ENCODE measurements at places on chromosomes 12 and 14.
A peak's percentile ranks its signal among the peaks of the same experiment; 100 is the strongest.

DNA sequence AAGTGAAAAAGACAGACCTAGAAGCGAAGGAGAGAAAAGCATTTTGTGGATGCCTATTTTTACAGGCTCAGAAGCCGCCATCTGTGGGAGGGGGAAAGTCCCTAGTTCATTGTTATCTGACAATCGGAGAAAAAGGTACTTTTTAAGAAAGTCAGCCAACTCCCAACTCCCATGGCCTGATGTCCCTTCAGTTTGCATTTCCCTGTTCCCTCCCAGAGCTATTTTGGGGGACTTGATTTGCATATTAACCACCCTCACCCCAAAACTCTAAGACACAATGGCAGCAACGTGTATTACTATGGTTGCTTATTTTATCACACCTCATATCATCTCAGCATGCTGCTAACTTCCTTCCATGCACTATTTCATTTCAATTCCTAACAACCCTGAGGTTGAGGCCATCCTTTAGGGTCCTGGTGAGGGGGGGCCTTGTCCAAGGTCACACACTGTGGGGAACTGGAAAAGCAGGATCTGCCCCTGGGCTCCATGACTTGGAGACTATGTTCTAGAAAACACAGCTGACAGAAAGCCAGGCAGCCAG is 18.7 kb downstream of the HVCN1 start:
- DNase-seq = peak; percentile 66

- no peak for DNase-seq
Measured at GRCh38 chr14:61098721-61099120, 117.7 kb downstream of the SLC38A6 start.

GRCh38 chr12:44774815-44775411 is 101.2 kb downstream of the NELL2 start:
- DNase-seq = peak; percentile 72

GRCh38 chr12:91361864-91362263 is 179.2 kb upstream of the DCN start:
- no peak for DNase-seq

DNA sequence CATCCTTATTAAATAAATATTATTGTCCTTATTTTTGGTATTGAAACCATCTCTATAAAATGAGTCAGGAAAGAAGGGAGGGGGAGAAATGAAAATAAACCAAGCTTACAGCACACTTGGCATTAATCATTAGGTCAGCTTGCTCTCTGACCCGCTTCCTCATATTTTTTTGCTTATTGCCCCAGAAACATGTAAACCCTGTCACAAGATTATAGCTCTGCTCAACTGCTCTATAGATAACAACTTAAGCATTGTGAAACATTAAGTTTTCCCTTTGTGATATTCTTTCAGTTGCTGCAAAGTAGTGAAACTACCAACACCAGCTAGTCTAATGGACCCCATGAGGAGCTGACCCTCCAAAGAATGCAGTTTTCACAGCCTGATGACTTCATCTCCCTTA is 819.5 kb downstream of the SLC16A7 start:
- DNase-seq = no peak

GRCh38 chr12:51371295-51371953 is 19.8 kb downstream of the GALNT6 start:
- no peak for DNase-seq

DNA sequence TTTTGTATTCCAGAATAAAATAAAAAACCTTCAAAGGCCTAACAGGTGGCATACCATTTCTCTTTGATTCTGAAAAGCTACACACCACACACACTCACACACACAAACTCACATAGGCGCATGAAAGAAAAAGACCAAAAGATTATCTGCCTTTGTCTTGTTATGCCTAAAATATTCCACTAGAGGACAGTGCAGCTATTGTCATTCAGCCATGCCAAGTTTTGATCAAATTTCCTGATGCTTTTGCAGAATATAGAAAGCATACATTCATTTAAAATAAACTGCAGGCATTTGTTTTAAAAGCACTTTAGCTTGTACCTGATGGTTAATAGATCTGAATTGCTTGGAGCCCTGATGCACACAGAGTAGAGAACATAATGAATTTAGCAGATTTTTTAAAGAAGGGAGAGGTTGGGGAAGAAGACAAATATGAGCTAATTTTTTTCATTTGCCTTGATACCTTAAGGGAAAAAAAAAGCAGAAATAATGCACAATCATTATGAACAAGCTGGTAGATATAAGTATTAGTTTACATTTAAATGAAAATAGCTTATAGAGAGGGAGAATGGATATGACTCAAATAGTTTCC is 1766.9 kb upstream of the SEL1L start:
- DNase-seq = no peak

- no peak for DNase-seq
Measured at GRCh38 chr12:116677202-116677661, 60.6 kb downstream of the SPRING1 start.

DNA sequence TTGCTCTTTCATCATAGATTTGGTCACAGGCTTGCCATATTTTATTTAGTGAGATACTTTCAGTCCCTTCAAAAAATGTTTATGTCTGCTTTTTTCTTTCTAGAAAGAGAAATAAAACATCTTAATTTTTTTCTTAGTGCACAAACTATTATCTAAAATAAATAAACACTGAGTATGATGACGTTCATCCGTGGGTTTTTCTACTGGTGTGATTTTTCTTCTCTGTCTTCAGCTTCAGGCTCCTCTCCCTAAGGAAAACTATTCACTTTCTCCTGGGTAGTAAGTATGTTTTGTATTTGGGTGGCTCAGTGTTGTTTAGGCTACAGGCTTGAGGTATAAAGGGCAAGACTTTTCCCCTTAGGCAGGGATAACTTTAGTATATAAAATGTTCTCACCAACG is 154.7 kb downstream of the DACT1 start:
- no peak for DNase-seq

- DNase-seq = no peak
Measured at GRCh38 chr14:78697341-78697740, 527.2 kb downstream of the NRXN3 start.

DNA sequence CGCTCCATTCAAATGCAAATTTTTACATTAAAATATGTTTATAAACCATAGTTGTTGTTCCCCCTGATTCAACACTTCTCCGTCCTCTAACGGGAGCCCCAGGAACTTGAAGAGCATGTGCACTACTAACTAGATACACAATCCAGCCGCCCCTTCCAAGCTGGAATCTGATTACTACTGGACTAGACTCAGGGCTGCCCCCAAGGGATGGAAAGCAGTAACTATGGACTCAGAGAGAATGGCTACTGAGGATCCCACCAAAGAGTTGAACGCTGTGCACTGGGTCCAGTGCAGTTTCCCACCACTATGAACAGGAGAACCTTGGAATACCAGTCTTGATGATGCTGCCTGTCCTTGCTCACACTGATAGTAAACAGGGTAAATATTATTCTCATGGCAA is 48.6 kb upstream of the PCNX1 start:
- DNase-seq = no peak

DNA sequence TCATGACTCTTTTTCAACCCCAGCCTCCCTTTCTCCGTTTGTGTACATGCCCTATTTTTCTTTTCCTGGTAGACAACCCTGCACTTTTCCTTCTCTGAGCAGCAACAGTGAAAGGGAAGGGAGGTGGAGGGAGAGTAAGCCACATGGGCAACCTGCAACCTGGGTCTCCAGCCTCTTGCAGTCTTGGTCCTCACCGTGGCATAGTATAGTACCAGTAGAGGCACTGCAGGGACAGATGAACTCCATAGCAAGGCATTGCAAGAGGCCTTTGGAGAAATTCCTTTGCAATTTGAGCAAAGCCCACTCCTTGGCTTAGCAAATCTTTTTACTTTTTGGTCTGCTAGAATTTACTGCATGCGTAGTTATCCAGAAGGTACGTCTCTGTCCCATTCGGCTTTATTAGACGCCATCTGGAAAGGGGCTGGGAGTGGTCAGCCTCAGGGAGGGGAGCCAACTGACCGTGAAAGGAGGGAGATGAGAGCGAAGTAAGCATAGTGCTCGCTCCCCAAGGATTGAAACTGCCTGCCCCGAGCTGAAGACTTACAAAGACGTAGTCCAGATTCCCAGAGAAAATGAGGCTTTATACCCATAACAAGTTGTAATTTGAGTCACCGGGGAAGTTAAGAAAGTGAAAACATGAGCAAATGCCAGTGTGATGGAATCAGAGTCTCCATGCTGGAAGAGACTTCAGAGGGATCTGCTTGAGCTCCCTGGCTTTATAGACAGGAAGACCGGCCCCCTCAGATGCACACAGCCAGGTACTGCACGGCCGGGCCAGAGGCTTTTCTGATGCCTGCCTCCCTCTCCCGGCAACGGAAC is 332.0 kb downstream of the CACNA1C start:
- DNase-seq = no peak

- peak; percentile 35 for DNase-seq
Measured at GRCh38 chr14:102777711-102778337, 575 bp downstream of the TRAF3 start.

DNA sequence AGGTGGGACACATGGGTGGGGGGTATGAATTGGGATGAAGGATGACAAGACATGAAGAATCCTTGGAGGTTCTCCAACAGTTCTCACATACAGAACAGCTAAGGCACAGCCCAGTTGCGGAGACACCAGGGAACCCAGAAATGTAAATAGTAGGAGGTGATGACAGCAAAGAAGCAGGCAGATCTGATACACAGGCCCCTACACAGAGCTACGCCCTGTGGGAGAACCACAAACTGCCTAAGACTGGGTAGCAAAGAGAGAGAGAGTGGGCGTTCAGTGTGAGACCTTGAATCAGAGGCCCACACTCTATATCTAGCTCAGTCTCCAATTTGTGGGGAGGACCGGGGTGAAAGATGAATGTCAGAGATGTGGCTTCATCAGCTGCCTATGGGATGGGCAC is 9.5 kb upstream of the NUMB start:
- DNase-seq = peak; percentile 68

GRCh38 chr14:62003701-62004100 is 241.5 kb downstream of the SNAPC1 start:
- DNase-seq = no peak

DNA sequence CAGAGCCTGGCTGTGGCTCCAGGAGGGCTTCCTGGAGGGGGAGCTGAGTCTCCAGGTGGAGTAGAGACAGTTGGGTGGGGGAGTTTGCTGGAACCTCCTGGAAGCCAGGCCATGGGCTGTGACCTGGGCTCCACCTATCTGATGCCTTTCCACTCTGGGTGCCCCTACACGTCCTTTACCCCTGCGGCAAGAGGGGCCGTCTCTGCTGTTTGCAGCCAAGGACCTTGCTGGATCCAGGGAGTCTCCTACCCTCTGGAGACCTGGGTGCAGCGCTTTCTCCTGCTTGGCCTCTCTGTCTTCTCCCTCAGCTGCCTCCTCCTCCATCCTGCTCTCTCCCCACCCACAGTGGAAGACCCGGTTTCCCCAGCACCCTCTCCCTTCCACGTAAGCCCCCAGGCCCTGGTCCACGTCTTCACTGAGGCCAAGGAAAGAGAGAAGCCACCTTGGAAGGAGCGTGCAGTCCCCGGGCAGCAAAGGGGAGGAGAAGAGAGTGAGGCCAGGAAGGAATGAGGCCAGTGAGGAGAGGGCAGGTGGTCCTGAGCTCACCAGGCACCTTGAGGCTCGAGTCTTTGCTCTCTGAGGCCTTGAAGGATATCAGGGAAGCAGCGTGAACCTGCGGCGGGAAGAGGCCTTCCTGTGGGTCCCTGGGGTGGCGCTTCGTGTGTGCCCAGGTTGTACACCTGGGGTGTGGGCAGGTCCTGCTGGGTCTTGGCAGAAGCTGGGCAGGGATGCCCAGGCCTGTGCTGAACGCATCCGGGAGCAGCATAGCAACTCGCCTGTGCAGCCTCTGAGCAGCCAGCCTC is 294.3 kb upstream of the RTL1 start:
- no peak for DNase-seq

DNA sequence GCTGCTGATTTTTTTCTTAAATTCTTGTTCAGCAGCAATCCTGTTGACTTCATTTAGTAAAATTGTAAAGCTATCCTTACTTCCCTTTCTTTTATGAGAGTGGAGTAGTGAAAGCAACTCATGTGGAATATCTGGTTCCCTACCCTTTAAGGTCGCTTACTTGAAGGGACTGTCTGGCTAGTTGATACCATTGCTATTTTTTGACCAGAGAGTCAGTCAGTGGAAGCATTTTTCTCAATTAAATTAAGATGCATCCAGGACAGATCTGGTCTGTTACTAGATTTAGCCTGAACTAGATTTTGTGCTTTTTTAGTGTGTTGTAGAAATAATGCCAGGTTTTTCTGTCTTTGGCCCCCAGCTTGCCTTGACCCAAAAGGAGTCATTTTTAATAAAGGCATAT is 18.0 kb downstream of the TTC8 start:
- DNase-seq = no peak

- DNase-seq = no peak
Measured at GRCh38 chr14:99878563-99878962, 85.3 kb downstream of the EML1 start.

GRCh38 chr12:63838411-63838810 is 6.1 kb upstream of the SRGAP1 start:
- no peak for DNase-seq

DNA sequence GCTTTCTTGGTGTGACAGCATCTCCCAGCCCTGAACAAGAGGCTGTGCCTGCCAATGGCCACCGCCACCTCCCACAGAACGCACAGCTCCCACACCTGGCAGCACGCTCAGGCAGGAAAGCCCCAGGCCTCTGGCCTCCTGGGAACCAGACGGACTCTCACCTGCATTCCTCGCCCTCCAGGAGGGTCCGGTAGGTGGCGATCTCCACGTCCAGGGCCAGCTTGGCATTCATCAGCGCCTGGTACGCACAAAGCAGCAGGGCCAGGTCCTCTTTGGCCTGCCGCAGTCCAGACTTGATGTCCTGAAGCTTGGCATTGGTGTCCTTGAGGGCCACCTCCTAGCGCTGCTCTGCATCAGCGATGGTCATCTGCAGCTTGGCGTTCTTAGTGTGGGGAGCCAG is 12.1 kb upstream of the KRT77 start:
- peak; percentile 11 for DNase-seq

Measured in stimulated activated CD4-positive, alpha-beta T cell treated with anti-CD3 and anti-CD28 coated beads, Interleukin-15, amount 100 ng/mL, for 24 hours (primary cell).